ENCODE measurements at places on chromosomes 4 and X.

- no peak for DNase-seq
These were observed 100.9 kb upstream of the AFAP1 start for GRCh38 chr4:8040607-8041006.

DNA sequence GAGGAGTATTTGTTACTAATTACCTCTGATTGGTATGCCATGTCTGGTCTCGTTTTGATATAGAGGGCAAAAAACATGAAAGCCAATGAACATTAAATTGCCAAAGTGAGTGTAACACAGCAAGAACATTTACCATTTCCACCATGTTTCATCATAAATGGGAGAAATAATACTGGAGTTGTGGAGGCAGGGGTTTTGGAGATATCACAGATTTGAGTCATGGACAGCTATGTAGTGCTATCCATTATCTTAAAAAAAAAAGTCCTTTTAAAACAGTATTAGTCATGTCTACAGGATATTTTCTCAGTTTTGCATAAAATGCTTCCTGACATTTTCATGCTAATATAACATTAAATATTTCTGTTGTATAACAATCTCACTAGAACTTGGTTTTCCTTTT lies 301.2 kb downstream of the IL1RAPL1 start:
- no peak for DNase-seq

GRCh38 chr4:11179796-11180195 lies 248.9 kb downstream of the HS3ST1 start:
- DNase-seq = no peak

DNA sequence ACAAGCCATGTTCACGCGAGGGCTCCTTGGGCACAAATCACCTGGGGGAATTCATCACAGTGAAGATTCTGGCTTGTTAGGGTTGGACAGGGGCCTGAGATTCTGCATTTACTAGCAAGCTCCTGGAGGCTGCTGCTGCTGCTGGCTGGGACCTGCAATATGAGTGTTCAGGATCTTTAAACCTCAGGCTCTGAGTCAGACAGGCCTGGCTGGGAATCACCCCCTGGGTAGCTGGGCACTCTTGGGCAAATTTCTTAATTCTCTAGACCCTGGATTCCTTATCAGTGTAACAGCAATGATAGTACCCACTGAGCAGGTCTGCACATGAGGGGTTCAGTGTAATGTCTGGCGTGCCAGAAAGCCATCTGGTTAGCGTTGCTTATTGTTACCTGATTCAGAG lies 101.5 kb downstream of the DHX15 start:
- no peak for DNase-seq

- no peak for DNase-seq
These were observed 19.7 kb upstream of the AMELX start for GRCh38 chrX:11273544-11273943.

GRCh38 chrX:9240956-9241355 lies 207.0 kb upstream of the FAM9B start:
- DNase-seq = no peak

- no peak for DNase-seq
These were observed 231.5 kb downstream of the MAML3 start for GRCh38 chr4:139922406-139923024.

All from epithelial cell of proximal tubule (primary cell).